ENCODE measurements at places on chromosomes 13 and 19. TPM values are rescaled to one million over a fixed set of nuclear protein-coding genes. Genes with fewer than 3 reads are reported as not detected.

GRCh38 chr13:42041684-42042035, 6.8 kb upstream of the DGKH start:
- DNase-seq = peak; percentile 65

- no peak for DNase-seq
These were observed 104.4 kb downstream of the DNAJC15 start for GRCh38 chr13:43127827-43128226.

Gene GRIN2D
- total RNA-seq = 0.21 TPM

- no peak for DNase-seq
These were observed 21.1 kb upstream of the FBXO27 start for GRCh38 chr19:39053276-39054090.

Data from HT1080 (cell line).